Right kidney (tissue), 9 donors: ENCODE measurements at places on chromosomes 12 and 14.

DNA sequence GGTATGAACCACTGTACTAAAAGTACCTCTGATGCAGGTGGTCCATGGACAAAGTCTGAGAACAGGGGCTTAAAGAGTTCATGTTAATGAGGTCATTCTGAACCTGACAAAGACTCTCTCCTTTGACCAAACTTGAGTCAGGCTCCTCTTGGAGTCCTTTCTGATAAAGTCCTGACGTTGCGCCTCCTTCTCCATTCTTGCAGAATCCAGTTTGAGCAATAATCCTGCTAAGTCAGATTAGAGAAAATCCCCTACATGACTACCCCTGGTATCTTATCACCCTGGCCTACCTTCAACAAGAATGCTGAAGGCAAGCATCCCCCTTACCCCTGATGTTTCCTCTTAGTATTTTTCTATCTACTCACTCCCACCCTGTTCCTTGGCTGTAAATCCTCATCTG lies 46.0 kb upstream of the ISM2 start:
- DNase-seq, result no peak

DNA sequence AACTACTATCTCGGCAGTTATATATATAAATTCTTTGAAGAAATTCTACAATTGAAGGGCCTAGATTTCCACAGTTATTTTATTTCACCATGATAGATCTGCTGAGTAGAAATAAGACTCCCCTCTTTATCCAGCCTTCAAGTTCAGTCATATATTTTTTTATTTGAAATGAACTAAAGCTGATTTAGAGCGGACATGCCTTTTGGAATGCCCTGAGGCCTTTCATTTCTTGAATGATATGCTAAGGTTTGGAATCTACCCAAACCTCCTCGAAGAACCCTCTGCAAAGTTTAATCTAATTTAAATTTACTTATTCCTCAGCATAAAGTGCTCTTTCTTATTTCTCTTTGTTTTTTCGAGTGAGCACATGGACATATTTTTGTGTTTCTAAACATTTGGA lies 15.1 kb downstream of the SIX1 start:
- no peak for DNase-seq

GRCh38 chr12:130698106-130698505 lies 18.0 kb downstream of the RIMBP2 start:
- DNase-seq, result no peak

- DNase-seq, result no peak
Measured at GRCh38 chr12:24044941-24045703, 95.7 kb upstream of the SOX5 start.

DNA sequence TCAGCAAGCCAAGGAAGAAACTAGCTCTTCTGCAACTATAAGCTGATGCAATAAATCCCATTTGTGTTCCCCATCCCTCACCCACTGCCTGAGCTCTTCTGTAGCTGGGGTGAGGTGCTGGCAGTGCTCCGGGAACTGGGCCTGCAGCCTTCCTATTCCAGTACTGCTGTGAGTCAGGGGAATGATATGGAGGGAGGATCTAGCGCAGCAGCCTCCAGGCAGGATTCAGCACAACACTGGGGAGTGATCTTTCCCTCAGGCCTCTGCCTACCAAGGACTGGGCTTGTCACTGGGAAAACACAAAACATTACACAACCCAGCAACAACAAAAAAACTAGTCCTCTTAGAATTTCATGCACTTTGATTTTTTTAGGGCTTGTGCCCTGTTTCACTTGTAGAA lies 58.7 kb downstream of the ST8SIA1 start:
- no peak for DNase-seq

GRCh38 chr12:93090731-93091172 lies 161.7 kb upstream of the EEA1 start:
- no peak for DNase-seq

DNA sequence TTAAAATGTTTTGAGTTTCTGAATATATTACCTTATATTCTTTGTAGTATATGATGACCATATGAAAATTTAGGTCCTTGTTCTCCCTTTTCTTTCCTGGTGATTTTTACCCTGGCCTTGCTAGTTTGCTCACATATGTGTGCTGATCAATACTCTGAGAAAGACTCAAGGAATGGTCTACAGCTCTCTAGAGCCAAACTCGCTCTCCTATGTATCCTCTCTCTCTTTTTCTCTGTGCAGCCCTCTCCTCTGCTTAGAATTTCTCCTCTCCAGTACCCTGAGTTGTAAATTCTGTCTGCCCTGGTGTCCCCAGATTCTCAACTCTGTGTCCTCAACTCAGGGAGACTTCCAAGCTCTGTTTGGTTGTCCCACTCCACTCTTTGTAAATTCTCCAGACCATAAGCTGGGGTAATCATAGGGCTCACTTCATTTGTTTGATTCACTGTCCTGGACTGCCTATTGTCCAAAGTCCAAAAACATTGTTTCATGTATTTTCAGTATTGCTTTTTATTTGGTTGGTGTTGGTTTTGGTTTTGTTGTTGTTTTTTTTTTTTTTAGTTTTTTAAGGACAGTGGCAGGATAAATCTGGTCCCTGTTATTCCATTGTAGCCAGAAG lies 41.0 kb downstream of the FOXA1 start:
- no peak for DNase-seq

DNA sequence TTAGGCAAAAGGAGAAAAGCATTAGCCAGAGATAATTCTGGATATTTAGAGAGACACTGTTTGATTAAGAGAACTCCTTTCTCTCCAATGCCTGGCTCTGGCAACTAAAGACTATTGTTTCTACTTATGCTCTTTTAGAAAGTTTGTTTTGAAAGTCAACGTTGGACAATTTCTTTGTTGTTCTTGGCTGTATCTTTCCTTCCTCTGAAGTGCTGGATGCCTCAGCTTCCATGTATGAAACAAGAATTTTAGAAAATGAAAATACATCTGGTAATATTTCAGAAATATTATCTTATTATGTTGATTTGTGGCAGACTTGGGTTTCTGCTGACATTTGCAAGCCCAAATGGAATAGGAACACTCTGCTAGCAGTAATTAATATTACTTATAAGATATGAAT lies 382.6 kb downstream of the SNAPC1 start:
- DNase-seq, result no peak

GRCh38 chr12:126383506-126383905 lies 1318.3 kb downstream of the AACS start:
- no peak for DNase-seq

- DNase-seq, result peak; percentile 89
Measured at GRCh38 chr14:58426670-58427280, 556 bp downstream of the TIMM9 start.

DNA sequence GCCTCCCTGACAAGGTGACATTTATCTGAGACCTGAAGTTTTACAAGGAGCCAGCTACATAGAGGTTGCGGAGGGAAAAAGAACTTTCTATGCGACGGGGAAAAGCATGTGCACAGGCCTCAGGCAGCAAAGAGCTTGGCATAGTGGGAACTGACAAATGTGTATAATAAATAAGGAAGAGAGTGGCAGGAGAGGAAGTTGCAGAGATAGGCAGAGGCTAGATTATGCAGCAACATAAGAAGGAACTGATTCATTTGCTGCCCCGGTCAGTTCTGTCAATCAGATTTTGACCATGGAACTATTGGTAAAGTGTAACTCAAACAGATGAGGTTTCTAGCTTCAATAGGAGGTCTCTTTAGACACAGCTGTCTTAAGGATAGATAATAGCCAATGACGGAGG lies 33.7 kb upstream of the RIC8B start:
- no peak for DNase-seq

- no peak for DNase-seq
Measured at GRCh38 chr14:96409701-96410100, 17.8 kb downstream of the AK7 start.

DNA sequence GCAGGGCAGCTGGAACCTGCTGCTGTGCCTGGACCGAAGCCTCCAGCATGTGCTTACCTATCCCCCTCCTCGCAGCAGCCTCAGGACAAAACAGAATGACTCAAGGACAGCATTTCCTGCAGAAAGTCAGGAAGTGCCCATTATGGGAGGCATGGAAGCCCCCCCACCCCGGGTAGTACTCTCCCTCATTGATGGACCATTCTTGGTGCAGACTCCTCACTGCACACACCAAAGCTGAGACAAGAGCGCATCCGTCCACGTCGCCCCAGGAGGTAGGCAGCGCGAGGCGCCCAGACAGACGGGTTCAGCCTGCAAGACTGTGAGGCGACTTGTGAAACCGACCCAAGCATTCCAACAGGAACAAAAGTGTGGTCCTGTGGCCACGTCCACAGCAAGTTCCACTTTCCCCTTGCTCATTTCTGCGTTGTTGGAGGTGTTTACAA lies 243.9 kb upstream of the ATXN7L3B start:
- DNase-seq, result no peak

DNA sequence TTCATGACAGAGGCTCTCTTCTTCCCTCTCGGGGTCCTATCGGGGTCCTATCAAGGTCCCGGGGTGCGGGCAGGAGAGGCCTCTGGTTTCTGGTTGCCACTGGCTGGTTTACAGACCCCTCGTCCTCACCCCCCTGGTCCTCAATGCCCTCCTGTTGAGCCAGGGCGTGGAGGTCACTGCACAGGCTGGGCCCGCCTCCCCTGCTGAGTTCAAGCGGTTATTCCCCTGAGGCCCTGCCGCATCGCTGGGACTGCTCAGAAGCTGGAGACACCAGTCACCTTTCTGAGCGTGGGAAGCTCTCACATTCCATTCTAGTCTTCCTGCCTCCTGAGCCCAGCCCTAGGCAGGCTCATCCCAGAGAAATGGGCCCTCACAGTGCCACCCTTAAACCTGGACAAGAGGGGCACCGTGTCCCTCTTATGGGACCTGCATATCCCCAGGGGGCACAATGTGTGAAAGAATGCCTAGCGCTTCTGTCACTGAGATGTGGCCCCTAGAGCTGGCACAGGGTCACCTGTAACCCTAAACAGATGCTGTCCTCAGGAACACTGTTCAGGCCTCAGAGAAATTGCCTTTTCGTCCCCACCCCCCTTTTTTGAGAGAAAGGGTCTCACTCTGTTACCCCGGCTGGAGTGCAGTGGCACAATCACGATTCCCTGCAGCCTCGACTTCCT lies 177.7 kb upstream of the RGS6 start:
- DNase-seq, result peak; percentile 27

GRCh38 chr12:123013185-123014095 lies 33.0 kb downstream of the ARL6IP4 start:
- no peak for DNase-seq

GRCh38 chr12:5447320-5447719 lies 15.4 kb downstream of the NTF3 start:
- no peak for DNase-seq

DNA sequence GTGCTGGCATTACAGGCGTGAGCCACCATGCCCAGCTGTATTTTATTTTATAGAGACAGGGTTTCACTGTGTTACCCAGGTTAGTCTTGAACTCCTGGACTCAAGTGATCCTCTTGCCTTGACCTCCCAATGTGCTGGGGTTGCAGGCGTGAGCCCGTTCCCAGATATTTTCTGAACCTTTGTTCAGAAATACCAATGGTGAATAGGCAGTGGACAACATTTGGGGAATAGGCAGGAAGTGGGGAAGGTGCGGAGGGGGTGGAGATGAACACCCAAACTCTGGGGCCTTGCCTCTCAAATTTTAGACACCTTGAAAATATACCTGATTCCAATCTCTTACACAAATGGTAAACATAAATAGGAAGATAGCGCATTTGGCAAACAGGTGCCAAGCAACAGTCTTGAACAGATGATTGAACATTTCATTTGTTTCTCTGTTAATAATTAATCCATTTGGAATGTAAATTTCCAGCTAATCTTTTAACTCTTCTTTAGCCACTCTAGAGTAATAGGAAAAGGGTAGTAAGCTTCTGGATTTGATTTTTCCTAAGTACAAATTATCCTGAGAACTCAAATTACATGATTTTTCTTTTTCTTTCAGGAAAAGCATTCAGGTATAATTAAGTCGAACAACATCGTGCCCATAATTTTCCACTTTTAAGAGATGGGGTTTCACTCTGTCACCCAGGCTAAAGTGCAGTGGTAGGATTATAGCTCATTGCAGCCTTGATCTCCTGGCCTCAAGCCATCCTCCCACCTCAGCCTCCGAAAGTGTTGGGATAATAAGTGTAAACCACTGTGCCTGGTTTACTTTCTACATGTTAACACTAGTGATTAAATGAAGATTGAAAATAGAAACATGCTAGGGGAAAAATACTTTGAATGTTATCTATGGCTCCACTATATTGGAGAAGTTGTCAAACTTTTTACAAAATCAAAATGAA lies 22.9 kb upstream of the RNF34 start:
- DNase-seq, result peak; percentile 28

- DNase-seq, result no peak
Measured at GRCh38 chr12:50699940-50700339, 64.0 kb upstream of the ATF1 start.

GRCh38 chr14:92880851-92881250 lies 42.1 kb upstream of the CHGA start:
- DNase-seq, result no peak

DNA sequence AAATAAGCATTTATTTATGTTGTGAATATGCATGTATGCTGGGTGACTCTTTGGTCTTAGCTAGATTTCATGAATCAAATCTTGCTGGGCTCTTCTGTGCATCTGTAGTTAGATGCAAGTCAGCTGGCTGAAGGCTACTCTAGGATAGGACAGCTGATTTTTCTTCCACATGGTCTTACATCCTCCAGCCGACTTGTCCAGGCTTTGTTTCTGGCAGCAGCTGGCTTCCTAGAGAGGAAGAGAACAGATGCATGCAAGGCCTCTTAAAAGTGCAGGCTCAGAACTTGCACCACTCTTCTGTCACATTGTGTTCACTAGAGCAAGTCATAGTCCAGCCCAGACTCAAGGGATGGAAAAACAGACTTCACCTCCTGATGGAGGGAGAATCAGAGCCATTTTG lies 435.4 kb upstream of the STXBP6 start:
- DNase-seq, result no peak

DNA sequence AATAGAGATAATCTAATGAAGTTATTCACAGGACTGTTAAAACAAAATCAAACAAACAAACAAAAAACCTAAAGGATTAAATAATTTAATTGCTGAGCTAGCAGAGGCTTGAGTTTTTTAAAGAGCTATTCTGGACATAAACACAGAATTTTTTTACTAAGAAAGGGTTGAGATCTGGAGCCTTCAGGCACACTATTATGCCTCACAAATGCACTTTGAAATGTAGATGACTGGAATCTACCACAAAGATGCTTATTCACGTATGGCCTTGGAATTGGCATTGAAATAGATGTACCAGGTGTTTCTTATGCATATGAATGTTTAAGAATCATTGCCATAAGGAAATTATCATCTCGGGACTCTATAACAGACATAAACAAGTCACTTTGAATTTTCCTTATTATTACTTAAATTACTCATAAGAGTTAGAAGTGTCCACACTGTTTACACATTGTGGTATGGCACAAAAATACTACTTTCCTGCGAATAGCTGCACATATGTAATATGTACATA lies 21.6 kb downstream of the PUS7L start:
- no peak for DNase-seq

DNA sequence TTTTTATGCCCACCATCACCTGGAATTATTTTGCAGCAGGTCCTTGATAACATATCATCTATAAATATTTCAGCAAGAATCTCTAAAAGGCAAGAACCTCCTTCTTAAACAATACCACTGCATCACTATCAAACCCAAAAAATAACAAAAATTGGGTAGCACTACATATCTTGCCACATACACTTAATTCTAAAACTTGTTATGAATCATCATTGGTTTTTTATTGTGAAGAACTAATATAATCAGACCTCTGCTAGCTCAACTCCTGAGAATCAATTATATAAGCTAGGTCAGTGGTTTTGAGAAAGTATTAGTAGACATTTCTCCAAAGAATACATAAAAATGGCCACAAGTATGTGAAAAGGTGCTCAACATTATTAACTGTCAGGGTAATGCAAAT lies 23.8 kb downstream of the SLC38A1 start:
- DNase-seq, result no peak

- no peak for DNase-seq
Measured at GRCh38 chr14:65422088-65422834, 9.7 kb downstream of the FUT8 start.

- no peak for DNase-seq
Measured at GRCh38 chr12:114769634-114770033, 85.7 kb upstream of the TBX3 start.
